Ascending aorta (tissue), 2 donors: ENCODE measurements at places on chromosomes 5 and 9.
A peak's percentile ranks its signal among the peaks of the same experiment; 100 is the strongest.

GRCh38 chr9:11038366-11038765, 425.6 kb upstream of the PTPRD start:
- no peaks in the 10 kb centered on the region for H3K4me1 ChIP-seq
- H3K27me3 ChIP-seq: no peaks in the 10 kb centered on the region
- no peak for DNase-seq
- H3K4me3 ChIP-seq: no peak overlapping the region
- no peak overlapping the region for H3K27ac ChIP-seq

DNA sequence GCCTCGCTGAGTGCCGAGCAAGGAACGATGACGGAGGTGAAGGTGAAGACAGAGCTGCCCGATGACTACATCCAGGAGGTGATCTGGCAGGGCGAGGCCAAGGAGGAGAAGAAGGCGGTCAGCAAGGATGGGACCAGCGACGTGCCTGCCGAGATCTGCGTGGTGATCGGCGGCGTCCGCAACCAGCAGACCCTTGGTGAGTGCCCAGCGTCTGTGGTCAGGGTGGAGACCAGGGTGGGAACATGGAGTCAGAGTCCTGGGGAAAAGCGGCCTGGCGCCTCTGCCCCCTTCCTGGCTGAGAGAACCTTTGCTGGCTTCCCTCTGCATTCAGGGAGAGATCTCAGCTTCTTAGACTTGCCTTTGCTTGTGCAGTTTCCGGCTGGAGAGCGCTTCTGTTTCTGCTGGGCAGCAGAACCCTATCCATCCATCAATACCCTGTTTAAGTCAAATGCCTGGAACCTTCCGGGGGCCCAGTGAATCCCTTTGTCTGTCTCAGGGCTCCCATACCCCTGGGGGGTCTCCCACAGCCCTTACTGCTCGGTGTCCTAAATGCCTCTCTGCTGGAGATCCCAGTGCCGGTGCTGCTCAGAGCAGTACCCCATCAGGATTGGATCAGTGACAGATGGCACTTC, 89.6 kb downstream of the AMBP start:
- no peaks in the 10 kb centered on the region for H3K36me3 ChIP-seq
- no peak overlapping the region for H3K4me3 ChIP-seq
- no peak for DNase-seq
- peak overlapping the region; percentile 74 for H3K27ac ChIP-seq
- H3K27me3 ChIP-seq: no peaks in the 10 kb centered on the region

- H3K27me3 ChIP-seq: no peaks in the 10 kb centered on the region
- H3K27ac ChIP-seq: no peak overlapping the region
- no peak overlapping the region for H3K4me3 ChIP-seq
- H3K36me3 ChIP-seq: no peaks in the 10 kb centered on the region
- no peak for DNase-seq
- H3K4me1 ChIP-seq: peaks cover 4% of the 10 kb centered on the region
Observed at GRCh38 chr9:81693671-81694378, 4.5 kb upstream of the TLE1 start.

GRCh38 chr5:168193493-168194250, 97.8 kb upstream of the WWC1 start:
- H3K36me3 ChIP-seq: no peaks in the 10 kb centered on the region
- H3K4me1 ChIP-seq: no peaks in the 10 kb centered on the region
- H3K4me3 ChIP-seq: no peak overlapping the region
- no peak for DNase-seq
- H3K27ac ChIP-seq: no peak overlapping the region

DNA sequence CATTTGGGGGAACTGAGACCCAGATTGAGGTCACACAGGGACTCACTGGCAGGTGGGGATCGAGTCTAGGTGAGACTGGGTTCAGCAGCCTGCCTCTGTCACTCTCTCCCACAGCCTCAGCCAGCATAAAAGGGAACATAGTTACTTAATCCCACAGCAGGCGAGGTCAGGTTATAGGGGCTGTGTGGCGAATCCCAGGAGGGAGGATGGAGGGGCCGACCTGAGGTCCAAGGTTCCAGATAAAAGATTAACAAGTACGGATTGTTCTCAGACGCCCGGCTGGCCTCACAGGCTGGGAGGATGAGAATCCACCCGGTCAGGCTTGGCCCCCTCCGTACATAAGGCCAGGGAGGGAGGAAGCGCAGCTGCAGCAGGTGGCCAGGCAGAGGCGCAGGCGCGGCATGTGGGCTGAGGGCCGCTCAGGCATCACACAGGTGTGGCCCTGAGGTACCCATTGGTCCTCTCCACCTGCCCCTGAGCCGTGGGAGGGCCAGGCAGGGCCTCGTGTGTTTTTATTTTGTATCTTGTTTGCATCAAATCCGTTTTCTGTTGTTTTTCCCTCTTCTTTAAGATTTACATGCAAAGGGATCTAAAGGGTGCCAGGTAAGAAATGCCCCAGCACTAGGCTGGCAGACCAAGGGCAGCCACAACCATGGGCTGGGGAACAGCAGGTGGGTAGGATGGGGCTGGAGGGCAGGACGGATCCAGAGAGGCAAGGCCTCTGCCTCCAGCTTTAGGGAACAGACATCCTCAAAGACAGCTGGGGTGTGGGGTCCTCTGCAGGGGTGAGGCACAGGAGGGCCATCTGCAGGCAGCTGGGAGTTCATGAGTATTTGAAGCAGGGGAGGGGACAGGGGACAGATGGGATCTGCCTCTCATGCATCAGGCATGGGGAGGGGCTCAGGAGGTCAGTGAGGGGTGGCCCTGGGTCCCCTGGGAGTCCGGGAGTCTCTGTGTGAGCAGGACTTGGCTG, 3.6 kb downstream of the SUSD3 start:
- DNase-seq: peak; percentile 59
- peaks cover 38% of the 10 kb centered on the region for H3K4me1 ChIP-seq
- H3K27me3 ChIP-seq: no peaks in the 10 kb centered on the region
- no peak overlapping the region for H3K27ac ChIP-seq
- no peak overlapping the region for H3K4me3 ChIP-seq

- H3K27ac ChIP-seq: no peak overlapping the region
- no peaks in the 10 kb centered on the region for H3K27me3 ChIP-seq
- H3K4me1 ChIP-seq: no peaks in the 10 kb centered on the region
- H3K36me3 ChIP-seq: no peaks in the 10 kb centered on the region
- no peak for DNase-seq
Observed at GRCh38 chr9:87226896-87227295, 270.8 kb upstream of the DAPK1 start.

GRCh38 chr9:90175865-90176264, 466.8 kb downstream of the DIRAS2 start:
- H3K4me3 ChIP-seq: no peak overlapping the region
- no peaks in the 10 kb centered on the region for H3K36me3 ChIP-seq
- H3K27ac ChIP-seq: no peak overlapping the region
- no peak for DNase-seq
- H3K4me1 ChIP-seq: no peaks in the 10 kb centered on the region
- no peaks in the 10 kb centered on the region for H3K27me3 ChIP-seq

DNA sequence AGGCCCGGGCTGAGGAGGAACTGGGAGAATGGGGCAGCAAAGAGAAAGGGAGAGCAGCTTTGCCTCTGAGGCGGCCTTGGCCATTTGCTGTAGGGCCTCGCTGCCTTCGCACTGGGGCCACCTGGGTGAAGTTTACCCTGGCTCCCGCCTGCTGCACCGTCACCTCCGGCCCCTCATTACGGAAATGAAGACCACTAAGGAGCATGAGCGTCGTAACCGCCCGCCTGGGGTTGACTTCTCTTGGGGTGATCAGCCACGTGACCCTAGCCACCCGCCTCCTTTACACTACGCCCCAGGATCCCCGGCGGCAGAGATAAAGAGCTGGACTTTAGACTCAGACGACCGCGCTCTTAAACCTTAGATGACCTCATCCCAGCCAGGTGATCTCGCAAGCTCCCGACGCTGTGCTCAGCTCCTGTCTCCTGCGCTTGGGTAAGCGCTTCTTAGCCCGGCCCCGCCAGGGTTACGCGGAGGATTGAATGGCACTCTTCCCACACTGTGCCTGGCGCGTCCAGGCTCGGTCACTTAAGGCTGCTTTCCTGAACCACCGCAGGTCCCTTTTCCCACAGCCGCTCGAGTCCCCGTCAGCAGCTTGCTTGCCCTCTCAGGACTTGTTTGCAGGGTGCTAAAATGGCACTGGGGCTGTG, 107.9 kb upstream of the LARP1 start:
- DNase-seq: no peak
- H3K4me3 ChIP-seq: peak overlapping the region; percentile 61
- H3K27ac ChIP-seq: no peak overlapping the region
- H3K4me1 ChIP-seq: no peaks in the 10 kb centered on the region

DNA sequence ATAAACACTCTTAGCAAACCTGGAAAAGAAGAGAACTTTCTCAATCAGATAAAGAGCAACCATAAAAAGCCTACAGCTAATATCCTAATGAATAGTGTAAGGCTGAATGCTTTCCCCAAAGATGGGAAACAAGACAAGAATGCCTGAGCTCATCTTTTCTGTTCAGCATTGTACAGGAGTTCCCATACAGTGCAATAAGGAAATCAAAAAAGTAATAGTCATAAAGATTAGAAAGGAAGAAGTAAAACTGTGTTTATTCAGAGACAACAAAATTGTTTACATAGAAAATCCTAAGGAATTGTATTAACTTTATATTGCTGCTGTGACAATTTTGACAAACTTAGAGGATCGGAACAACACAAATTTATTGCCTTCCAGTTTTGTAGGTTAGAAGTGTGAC, 330.7 kb upstream of the SLC24A2 start:
- no peak overlapping the region for H3K4me3 ChIP-seq
- H3K4me1 ChIP-seq: no peaks in the 10 kb centered on the region
- DNase-seq: no peak

DNA sequence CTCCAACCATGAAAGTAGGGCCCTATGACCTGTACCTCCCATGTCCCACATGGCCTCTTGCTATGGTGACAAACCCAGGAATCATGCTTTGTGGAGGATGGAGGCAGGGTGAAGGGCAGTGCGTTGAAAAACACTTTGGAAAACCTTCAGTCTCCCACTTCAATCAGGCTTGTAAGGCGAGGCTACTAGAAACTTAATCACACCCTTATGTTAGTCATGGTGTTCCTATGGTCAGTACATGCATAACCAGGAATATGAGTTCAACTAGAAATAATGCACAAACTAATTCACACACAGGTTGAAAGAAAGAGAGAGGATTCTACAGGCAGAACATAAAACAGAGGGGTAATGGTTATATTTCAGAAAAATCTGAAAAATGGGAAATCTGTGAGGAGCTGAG, 601.1 kb downstream of the KCTD16 start:
- no peak overlapping the region for H3K27ac ChIP-seq
- no peaks in the 10 kb centered on the region for H3K4me1 ChIP-seq
- H3K36me3 ChIP-seq: no peaks in the 10 kb centered on the region
- no peak overlapping the region for H3K4me3 ChIP-seq
- H3K27me3 ChIP-seq: no peaks in the 10 kb centered on the region
- no peak for DNase-seq

DNA sequence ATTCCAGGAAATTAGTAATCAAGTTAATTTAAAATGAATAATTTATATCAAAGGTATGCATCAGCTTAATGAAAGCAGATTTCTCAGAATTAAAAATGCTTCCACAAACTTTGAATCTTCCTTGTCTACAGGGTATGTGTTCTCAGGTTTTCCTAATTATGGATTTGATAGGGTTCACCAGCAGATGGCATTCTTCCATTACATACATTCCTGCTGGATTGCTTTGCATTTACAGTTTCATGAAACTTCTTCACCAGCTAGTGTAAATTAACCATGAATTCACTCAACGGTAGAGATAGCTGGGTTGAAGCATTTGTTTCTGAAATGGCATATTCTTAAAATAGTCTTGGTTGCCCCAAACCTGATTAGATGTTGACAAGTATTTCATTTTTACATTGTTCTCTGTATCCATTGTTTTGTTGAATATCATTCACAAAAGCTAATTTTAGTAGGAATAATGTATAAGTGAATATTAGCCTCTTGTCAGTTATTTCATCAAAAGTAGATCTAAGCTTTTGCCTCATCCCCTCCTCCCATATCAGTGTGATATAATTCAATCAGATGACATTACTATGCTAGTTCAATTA, 68.7 kb upstream of the WDR41 start:
- no peaks in the 10 kb centered on the region for H3K27me3 ChIP-seq
- no peaks in the 10 kb centered on the region for H3K4me1 ChIP-seq
- no peaks in the 10 kb centered on the region for H3K36me3 ChIP-seq
- no peak for DNase-seq
- H3K27ac ChIP-seq: no peak overlapping the region
- no peak overlapping the region for H3K4me3 ChIP-seq
